ENCODE measurements at places on chromosomes 12 and 14.

DNA sequence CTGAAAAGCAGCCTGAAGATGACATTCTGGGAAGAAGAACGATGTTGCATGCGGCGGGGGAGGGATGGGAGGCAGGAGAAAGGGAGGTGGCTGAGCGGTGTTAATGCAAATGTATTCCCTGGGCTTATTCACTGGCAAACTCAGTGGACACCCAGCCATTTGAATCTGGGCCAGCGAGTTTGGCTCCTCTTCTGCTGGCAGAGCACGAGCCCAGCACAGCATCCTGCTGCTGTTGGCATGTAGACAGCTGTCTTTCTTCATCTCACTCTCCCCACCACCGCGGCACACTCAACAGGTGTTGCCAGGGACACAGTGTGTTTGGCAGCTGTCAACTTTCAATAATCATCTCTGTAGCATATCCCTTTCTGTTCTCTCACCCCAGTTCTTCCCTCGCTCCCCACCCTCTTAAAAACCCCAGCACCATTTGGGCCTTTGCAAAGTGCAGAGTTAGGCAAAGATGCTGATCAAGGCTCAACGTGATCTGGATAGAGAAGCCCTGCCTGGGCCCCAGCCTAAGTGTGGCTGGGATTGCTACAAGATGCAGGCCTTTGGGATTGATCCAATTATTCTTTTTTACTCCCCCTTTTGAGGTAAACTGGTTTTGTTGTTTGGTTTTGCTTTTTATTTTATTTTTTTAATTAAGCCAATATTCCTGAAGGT, 131.9 kb downstream of the EXOC5 start:
- no peak for DNase-seq

GRCh38 chr12:42705863-42706262, 116.3 kb upstream of the PRICKLE1 start:
- DNase-seq: no peak

DNA sequence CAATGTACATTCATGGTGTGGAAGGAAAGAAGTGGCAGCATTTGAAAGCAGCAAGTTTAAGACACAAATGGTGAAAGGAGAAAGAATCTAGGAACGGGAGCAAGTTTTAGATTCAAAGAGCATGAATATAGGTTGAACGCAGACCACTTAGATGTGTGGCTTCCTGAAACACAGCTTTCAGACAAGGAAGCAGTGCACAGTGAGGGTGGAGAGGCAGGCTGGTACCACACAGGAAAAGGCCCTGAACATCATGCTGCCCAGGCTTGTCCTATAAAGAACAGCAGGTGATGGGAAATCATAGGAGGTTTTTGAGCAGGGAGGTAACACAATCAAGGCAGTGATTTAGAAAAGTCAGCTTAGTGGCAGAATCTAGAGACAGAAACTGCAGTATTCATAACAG, 35.6 kb downstream of the GNS start:
- DNase-seq: no peak

GRCh38 chr14:41825622-41826021, 218.9 kb downstream of the LRFN5 start:
- DNase-seq: no peak

DNA sequence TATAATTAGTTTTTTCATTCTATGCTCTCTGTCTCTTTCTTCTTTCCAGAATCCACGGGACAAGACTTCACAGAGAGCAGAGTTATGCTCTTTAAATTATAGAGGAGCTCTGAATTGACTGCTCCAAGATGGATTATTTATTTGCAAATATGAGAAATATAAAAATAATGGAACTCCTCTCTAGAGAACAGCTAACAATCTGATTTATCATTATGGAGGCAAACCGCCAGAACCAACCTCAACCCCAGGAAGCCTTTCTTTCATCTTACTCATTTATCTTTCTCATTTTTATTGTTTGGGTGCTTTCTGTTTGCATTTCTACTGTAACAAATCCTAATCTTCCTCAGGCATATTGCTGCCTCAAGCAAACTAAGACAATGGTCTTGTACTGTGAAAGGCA, 216.5 kb downstream of the C12orf50 start:
- DNase-seq: no peak

GRCh38 chr14:42965512-42965911, 1358.8 kb downstream of the LRFN5 start:
- DNase-seq: no peak

DNA sequence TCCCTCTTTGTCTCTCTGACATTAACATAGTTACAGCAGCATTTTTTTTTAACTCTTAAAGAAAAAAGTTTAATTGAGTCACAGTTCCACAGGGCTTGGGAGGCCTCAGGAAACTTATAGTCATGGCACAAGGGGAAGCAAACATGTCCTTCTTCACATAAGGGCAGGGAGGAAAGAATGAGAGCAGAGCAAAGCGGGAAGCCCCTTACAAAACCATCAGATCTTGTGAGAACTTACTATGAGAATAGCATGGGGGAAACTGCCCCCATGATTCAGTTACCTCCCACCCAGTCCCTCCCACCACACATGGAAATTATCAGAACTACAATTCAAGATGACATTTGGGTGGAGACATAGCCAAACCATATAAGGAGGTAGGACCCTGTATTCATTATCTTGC, 96.2 kb downstream of the PLBD1 start:
- DNase-seq: no peak

DNA sequence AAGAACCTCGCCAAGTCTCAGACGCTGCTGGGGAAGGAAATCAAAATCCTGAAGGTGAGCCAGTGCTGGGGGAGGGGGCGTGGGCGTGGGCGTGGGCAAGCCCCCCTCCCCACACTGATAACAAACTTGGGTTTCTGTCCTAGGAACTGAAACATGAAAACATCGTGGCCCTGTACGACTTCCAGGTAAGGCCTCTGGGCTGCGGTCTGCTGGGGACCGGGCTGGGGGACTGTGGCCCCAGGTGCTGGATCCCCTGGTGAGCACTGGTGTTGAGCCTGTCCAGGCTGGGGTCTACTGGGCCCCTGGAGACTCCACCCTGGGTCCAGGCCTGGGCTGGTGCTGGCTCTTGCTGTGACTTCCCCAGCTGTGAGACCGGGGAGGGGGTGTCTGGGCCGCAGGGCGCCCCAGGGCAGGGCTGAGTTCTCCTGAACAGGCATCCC, 1.2 kb downstream of the ULK1 start:
- no peak for DNase-seq

DNA sequence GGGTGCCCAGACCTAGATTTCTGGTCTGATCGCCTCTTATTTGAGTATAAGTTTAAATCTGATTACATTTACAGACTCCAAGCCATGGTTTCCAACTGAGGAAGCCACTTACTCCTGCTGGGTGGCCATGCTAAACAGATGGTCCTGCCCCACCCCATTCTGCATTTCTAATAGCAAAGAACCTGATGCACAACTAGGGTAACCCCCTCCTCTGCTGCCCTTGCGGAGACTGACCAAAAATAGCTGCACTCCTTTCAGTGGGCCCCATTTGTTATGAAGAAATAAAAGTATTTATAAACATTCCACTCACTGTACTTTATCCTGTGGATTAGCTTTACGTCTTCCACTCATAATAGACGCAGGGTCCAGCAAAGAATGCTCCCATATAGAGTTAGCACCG, 6.8 kb downstream of the GIT2 start:
- DNase-seq: no peak
